ENCODE measurements at places on chromosomes 5 and 9.
A peak's percentile ranks its signal among the peaks of the same experiment; 100 is the strongest.

DNA sequence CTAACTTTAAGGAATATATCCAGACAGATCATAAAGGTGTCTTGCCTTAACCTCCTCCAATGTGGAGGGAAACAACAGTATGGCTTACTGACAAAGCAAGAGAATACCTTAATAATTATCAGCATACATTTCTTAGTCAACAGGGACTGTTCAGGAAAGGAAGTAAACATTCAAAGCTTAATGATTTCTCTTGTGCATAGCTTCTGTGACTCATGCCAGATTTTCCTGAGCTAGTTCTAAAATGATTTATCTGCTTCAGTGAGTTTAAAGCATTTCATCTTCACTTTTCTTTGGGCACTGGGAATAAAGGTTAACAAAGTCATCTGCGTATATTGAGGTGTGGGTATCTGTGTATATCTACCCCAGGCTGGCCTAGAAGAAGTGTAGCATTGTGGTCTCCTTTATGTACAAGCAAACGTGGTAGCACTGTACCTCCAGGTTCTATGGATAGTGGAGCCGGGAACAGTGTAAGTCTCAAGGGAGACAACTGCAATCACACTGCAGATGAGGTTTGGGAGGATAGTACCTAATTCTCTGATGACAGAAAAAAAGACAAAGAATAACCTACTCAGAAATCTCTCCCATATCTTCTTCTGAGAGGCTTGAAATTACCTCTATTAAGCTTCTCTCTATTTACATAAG lies 284.1 kb downstream of the HCN1 start:
- DNase-seq, result no peak

- DNase-seq, result no peak
Measured at GRCh38 chr9:81724242-81724889, 35.0 kb upstream of the TLE1 start.

- no peak for DNase-seq
Measured at GRCh38 chr5:147911427-147911826, 5.1 kb upstream of the C5orf46 start.

DNA sequence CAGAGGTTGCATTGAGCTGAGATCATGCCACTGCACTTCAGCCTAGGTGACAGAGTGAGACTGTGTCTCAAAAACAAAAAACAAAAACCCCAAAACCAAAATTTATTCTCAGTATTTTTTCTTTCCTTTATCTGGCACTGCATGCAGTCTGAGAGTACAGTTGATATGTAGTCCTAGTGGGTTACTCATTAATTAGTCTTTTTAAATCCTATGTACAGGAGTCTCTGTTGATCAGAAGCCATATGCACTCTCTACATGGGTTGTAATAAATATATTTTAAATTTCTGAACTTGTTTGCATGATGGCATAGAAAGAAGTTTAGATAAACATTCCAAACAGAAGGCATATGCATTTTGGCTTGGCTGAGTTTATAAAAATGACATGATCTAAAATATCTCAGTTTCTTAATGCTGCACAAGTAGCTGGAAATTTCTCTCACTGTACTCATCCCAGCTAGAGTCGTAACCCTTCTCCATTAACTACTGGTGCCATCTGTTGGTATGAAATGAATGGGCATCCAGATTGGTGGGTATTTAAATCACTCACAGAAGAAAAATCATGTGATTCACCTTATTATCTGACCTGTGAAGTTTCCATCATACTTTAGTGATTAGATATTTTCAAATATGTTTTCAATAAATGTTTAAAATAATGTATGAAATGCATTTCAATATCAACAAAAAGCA lies 284.8 kb downstream of the CTNND2 start:
- no peak for DNase-seq

- DNase-seq, result peak; percentile 79
Measured at GRCh38 chr9:134325813-134326723, at the start of gene RXRA. RXRA (plus strand) TSS chr9:134326455; CDS start chr9:134326632, 177 bp downstream.

DNA sequence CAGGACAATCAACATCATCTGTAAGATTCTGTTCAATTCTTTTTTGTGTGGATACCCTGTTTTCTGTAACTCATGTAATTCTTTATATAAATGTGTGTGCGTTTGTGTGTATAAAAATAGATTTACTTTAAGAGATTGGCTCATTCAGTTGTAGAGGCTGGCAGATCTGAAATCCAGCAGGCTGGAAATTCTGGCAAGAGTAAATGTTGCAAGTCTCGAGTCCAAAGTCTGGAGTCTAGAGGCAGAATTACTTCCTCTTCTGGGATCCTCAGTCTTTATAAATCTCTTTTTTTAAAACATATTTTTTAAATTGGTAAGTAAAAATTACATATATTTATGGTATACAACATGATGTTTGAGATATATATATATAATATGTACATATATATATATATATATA lies 202.1 kb upstream of the TMEM161B start:
- DNase-seq, result no peak

- no peak for DNase-seq
Measured at GRCh38 chr9:15417626-15418025, 5.0 kb upstream of the SNAPC3 start.

GRCh38 chr5:151700820-151701219 lies 14.1 kb upstream of the SPARC start:
- no peak for DNase-seq

- DNase-seq, result no peak
Measured at GRCh38 chr9:74479711-74480110, 17.4 kb upstream of the RORB start.

DNA sequence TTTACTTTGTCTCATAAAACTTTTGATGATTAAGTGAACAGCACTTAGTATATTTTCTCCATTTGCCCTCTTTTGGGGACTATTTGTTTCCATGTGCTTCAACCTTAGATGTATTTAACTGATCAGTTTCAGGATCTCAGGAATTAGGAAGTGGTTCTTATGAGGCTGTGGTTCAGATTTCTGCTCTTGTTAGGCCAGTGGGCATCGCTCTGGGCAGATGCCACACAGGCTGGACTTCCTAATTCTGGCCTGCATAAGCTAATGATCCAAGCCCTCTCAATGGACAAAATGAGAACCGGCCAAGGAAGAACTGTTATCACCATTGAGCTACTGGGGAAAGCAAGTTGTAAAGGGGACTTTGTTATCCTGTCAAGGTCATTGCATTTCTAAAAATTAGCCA lies 6.9 kb downstream of the ARHGAP26 start:
- DNase-seq, result no peak

- no peak for DNase-seq
Measured at GRCh38 chr5:155906046-155906445, 420.9 kb upstream of the SGCD start.

- DNase-seq, result no peak
Measured at GRCh38 chr9:107994648-107995047, 505.1 kb upstream of the KLF4 start.

DNA sequence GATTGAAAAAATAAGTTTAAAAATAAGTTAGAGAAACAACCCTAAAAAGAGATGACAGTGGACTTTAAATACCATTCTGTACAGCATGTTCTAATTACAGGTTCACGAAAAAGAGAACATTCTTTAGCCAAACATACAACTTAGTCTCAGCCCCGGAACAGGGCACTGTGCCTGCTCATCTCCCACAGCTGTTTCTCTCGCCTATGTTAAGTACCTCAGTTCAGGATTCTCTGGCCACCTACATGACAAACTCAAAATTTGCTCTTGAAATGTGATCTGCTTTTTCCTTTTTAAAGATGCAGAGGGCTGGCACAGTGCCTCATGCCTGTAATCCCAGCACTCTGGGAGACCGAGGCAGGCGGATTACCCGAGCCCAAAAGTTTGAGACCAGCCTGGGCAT lies 52.3 kb downstream of the MYO10 start:
- no peak for DNase-seq

GRCh38 chr9:75185585-75186170 lies 97.4 kb downstream of the OSTF1 start:
- DNase-seq, result peak; percentile 49

DNA sequence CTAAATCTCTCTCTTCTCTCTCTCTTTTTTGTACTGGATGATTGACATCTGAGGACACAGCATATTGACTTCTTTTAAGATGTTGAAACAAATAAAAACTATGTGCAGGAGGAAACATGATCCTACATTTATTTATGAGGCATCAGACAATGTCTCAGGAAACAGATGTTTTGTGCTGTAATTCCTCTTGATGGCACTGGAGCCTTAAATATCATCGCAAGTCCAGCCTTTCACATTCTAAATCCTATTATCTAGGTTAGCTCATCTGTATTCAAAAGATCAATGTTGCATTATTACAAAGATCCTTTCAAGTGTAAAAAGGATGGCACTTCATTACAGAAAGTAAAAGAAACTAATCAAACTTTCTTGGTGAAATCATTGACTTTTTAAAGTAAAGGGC lies 63.9 kb downstream of the MAT2B start:
- DNase-seq, result no peak

DNA sequence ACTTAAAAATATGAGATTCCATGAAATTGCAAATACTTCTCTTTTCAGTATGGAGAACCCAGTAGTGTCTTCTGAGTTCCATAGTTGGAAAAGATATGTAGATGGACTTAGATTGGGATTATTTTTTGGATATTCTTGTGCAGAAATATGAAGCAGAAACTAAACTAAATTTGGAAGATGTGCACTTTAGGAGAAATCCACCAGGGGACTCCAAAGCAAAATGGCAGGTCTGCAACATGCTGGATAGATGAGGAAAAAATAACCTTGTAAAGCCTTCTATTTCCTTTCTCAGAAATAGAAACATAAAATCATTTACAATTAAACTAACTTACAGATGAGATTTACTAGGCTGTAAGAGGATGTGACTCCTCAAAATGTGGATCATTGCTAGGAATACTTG lies 49.2 kb upstream of the MINAR2 start:
- DNase-seq, result no peak

DNA sequence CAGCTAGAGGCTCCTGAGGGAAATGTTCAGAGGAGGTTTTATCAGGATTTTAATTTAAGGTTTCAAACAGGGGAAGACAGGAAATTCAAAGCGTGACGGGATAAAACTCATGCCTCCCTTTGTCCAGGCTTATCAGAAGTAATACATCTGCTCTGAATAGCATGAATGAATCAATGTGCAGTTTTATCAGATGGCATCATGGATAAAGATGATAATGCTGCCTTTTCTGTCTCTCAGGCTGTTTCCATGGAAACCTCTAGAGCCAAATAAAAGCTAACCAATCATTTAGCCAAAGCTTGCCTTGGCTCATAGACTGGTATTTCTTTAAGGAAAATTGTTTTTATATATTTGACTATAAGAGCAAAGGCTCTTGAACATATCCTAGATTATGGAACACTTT lies 16.4 kb downstream of the MFAP3 start:
- no peak for DNase-seq

DNA sequence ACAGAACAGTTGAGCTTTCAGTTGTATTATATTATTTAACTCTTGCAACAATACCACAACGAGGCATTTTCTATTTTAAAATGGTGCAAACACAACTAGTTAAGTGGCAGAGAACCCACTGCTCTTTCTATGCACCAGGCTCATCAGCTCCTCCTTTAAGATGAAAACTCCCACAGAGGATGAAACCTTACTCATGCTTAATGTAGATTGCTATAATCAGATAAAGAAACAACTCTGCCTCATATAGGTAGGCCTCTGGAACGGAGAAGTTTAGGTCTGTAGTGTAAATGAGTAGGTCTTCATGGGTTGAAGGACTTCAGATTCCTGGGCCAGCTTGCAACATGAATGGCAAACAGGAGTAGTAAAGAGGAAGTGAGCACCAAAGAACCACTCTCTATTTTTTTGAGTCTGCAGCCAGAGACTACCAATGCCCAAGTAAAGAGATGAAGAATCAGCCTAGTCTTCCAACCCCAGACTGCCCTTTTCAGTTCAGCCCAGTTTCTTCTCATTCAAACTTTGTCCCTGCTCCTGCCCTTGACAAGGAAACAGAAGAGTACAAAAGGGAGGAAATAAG lies 33.9 kb downstream of the HACD4 start:
- DNase-seq, result no peak

DNA sequence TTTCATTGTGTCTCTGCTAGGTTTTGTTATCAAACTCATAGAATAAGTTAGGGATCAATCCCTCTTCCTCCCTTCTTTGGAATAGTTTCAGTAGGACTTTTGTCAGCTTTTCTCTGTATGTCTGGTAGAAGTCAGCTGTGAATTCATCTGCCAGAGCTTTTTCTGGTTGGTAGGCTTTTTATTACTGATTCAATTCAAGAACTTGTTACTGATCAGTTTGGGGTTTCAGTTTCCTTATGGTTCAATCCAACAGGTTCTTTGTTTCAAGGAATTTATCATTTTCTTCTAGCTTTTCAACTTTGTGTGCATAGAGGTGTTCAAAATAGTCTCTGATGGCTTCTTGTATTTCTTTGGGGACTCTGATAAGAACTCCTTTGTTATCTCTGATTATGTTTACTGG lies 221.7 kb downstream of the FGF10 start:
- DNase-seq, result no peak

GRCh38 chr5:90131383-90132133 lies 278.0 kb downstream of the CETN3 start:
- no peak for DNase-seq

DNA sequence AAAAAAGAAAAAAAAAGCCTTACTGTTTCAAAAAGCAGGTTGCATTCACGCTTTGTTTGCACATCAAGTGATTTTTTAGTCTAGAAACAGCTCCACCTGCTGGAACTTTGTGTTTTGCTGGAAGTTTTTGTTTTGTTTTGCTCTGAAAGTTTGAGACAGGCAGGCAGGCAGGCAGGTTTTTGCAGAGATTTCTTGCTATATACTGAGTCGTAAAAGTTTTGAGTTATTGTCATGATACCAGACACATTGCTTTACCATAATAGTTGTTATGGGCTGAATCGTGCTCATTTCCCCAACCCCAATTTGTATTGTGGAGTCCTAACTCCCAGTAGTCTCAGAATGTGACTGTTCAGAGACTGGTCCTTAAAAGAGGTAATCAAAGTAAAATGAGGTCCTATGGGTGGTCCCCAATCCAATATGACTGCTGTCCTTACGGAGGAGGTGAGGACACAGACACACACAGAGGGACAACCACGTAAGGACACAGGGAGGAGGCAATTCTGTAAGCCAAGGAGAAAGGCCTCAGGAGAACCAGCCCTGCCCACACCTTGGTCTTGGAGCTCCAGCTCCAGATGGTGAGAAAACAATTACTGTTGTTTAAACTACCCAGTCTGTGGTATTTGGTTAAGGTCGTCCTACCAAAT lies 20.9 kb downstream of the OR2Y1 start:
- DNase-seq, result peak; percentile 42

- DNase-seq, result no peak
Measured at GRCh38 chr5:92081958-92082712, 699.0 kb upstream of the ARRDC3 start.

- DNase-seq, result no peak
Measured at GRCh38 chr9:97629156-97629555, 4.0 kb downstream of the TSTD2 start.

- no peak for DNase-seq
Measured at GRCh38 chr5:80185095-80185494, 70.8 kb downstream of the SERINC5 start.

- DNase-seq, result no peak
Measured at GRCh38 chr9:134537951-134538641, 103.5 kb upstream of the COL5A1 start.

GRCh38 chr5:166909040-166909439 lies 1382.4 kb upstream of the WWC1 start:
- DNase-seq, result no peak

- DNase-seq, result no peak
Measured at GRCh38 chr9:124370896-124371582, 44.2 kb downstream of the PSMB7 start.

- DNase-seq, result no peak
Measured at GRCh38 chr9:91847581-91848091, 102.4 kb downstream of the ROR2 start.
